ENCODE measurements at places on chromosomes 11 and 22.

DNA sequence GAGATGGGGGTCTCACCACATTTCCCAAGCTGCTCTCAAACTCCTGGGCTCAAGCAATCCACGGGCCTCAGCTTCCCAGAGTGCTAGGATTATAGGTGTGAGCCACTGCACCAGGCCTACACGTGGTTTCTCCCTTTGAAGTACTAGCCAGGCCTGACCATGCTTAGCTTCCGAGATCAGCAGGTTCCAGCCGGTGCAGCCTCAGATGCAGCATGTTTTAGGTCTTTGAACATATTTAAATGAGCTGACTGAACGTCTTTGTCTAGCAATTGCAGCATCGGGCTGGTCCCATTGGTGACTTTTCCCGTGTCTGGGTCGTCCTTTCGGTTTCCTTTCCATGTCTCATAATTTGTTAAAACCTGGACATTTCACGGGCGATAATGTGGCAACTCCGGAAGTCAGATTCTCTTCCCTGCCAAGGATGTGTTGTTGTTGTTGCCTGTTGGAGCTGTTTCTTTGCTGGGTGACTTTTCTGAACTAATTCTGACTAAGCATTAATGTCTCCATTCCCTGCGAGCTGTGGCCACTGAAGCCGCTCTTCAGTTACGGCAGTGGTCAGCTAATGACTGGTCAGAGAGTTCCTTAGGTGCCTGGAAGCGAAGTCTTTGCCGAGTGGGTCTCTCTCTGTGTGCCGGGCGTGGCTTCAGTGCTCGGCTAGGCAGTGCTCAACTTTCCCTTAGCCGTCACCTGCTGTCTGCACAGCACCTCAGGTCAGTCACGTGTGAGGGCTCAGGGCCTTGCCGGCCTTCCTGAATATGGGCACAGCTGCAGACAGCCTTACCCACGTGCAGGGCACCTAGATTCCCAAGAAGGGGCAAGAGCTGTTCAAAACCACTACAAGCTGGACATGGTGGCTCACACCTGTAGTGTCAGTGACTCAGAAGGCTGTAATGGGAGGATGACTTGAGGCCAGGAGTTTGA lies 3.8 kb upstream of the CYP2D6 start:
- DNase-seq: no peak

- no peak for DNase-seq
These were observed 62.4 kb upstream of the ALKBH3 start for GRCh38 chr11:43818220-43818619.

GRCh38 chr22:46667245-46667623 lies 47.0 kb downstream of the GRAMD4 start:
- no peak for DNase-seq

DNA sequence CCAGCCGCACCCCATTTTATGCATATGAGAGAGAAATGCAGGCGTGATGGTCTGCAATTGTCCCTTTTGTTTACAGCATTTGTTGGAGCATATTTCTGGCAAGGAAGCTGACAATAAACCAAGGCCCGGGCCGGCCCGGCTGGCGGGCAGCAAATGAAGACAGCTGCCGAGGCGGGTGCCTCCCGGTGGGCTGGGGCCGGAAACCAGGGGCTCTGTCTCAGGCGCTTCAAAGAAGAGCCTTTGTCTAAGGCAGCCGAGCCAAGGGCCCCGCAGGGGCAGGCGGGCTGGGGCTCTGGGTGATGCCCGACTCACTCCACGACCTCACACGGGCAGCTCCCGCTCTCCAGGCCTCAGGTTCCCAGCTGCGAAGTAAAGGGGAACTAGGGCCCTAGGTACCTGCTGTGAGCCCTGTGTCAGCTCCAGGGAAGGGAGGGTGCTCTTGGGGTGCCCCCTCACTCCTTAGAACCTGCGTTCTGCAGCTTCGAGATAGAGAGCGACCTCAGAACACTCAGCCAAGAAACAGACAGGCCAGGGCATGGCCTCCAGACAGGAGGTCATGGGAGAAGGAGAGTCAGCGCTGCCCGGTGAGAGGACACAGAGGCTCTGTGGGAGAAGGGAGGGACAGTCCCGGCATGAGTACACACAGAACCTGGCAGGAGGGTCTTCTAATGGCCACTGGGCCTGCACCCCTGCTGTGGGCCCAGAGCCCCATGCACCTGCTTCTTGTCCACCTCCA lies 2.4 kb downstream of the LINC01488 start:
- DNase-seq: peak; percentile 68

DNA sequence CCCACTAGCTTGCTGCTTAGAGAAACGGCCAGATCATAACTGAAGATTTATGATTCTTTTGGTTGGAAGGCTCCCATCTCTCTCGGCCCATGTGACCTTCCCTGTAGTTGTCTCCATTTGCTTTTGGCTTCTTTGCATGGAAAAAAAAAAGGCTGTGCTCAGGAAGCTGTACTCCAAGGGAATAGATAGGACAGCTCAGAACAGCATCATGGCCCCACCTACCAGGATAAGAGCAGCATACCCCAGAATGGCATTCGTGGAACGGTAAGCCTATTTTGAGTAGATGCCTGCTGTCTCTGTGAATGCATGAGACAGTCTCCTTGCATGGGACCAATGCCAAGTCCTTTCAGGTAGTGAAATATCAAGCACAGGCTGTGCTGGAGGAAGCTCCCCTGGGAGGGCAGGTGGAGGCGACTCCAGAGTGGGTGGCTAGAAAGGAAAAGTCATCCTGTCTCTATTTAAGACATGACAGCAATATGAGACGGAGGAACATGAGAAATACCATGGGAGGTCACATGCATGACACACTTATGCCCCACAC lies 94.1 kb upstream of the AMOTL1 start:
- DNase-seq: peak; percentile 52

DNA sequence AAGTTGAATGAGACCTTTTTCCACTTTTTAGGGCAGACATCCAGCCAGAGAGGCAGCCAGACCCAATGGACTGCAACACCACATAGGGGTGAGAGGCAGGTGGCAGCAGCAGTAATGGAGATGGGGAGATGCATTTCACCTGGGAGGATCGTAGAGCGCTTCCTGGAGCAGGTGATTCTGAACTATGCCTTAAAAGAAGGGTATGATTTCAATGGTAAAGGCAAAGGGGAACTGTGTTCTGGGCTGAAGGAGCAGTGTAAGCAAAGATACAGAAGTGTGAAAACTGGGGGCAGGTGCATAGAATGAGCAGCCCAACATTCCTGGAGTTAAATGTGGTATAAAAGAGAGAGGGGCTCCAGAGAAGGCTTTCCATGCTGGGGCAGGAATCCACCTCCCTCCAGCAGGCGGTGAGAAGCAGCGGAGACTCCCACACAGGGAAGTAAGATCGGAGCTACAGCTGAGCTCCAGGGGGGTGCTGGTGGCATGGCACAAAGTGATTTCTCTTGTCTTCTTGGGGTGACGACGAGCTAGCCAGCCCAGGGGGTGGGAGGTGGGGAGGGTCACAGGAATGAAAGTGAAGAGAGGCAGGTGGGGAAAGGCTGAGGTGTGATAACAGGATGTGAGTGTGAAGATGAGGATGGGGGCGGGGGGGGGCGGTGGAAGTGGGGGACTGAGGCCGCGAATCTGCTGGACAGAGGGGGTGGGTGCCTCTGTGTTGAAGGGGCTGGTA lies 4.3 kb upstream of the SERHL2 start:
- DNase-seq: no peak

- peak; percentile 48 for DNase-seq
These were observed 64.4 kb downstream of the INSC start for GRCh38 chr11:15179167-15179566.

- no peak for DNase-seq
These were observed 10.8 kb downstream of the PRR5L start for GRCh38 chr11:36306888-36307287.

DNA sequence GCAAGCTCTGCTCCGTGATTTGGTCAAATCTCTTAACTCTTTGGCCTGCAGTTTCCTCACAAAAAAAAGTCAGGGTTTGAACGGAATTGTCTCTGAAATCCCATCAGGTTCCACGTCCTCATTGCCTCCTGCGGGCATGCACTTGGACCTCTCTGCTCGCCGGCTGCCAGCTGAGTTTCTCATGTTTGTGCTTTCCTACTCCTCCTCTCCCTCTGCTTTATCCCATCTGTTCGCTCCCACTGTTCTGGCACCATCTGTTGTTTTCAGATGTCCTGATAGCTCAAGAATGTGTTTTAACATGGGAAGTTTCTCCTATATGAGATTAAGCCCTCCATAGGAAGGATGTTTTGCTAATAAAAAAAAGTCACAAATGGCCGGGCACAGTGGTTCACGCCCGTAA lies 49.4 kb upstream of the ARHGAP42 start:
- peak; percentile 39 for DNase-seq

GRCh38 chr11:130814440-130815096 lies 101.7 kb downstream of the SNX19 start:
- no peak for DNase-seq

GRCh38 chr11:57711414-57712255 lies at the start of gene MED19:
Gene MED19 (minus strand): TSS chr11:57712215. CDS start chr11:57712179, 36 bp downstream.
- no peak for DNase-seq

GRCh38 chr11:131288521-131289091 lies 81.8 kb upstream of the NTM start:
- no peak for DNase-seq

DNA sequence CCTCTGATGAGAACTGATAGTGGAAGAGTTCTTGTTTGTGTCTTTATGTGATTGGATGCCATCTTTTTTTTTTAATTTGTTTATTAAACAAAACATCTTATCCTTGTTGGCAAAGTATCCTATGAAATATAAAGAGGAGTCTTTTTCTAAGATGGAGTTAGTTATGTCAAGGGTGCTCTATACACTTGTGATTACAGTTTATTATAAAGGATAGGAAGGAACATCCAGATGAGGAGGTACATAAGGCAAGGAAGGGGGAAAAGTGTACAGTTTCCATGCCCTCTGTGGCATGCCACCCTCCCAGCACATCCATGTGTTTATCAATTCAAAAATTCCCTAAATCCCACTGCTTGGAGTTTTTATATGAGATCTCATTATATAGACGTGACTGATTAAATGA lies 7.4 kb upstream of the RBMXL2 start:
- DNase-seq: no peak

DNA sequence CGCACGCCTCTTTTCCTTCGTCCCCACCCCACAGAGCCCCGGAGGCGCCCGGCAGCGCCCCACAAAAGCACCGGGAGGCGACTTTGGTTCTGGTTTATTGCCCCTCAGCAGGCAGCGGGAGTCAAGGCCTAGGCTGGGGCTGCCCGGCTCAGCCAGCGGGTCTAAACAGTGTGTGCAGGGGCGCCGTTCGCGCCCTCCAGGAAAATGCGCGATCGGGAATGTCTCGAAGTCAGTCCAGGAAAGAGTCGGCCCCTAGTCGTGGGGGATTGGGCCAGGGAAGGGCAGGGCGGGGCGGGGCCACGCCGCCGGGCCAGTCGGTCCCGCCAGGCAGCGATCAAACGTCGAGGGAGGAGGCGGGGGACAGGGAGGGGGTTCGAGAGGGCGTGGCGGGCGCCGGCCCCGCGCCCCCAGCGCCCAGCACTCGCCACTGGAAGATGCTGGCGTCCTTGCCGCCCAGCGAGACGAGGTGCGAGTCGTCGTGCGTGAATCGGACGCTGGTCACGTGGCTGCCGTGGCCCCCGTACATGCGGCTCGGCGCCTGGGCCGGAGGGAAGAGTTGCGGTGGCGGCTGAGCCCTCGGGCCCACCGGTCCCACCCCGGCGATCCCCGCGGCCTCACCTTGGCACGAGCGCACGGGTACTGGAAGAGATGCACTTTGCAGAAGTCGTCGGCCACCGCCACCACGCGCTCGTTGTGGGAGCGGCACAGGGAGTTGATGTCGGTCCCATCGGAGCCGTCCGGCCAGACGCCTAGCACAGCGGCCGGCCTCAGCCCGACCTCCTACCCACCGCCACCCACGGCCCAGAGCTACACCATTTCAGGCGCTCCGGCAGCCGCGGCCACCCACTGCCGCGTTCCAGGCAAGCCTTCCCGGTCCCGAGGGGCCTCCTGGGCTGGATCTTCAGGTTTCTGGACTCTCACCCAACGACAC lies 741 bp upstream of the MTA2 start:
- DNase-seq: peak; percentile 89

GRCh38 chr11:120365512-120365911 lies 29.3 kb downstream of the ARHGEF12 start:
- no peak for DNase-seq

DNA sequence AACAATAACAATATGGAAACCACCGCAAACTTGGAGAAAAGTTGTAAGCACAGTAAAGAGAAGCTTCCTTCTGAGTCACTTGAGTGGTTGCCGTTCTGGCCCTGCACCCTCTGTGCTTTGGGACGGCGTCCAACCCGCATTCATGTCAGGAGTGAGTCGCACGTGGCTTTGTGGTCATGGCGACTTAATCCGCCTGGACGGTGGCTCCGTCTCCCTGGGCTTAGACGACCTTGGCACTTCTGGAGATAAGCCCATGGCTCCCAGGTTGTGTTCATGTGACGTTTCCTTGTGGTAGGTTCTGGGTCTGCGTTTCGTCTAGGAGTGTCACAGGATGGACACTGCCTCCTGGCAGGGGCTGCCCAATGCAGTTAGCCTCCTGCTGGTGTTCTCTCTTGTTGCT lies 40.5 kb downstream of the TPCN2 start:
- DNase-seq: peak; percentile 22

DNA sequence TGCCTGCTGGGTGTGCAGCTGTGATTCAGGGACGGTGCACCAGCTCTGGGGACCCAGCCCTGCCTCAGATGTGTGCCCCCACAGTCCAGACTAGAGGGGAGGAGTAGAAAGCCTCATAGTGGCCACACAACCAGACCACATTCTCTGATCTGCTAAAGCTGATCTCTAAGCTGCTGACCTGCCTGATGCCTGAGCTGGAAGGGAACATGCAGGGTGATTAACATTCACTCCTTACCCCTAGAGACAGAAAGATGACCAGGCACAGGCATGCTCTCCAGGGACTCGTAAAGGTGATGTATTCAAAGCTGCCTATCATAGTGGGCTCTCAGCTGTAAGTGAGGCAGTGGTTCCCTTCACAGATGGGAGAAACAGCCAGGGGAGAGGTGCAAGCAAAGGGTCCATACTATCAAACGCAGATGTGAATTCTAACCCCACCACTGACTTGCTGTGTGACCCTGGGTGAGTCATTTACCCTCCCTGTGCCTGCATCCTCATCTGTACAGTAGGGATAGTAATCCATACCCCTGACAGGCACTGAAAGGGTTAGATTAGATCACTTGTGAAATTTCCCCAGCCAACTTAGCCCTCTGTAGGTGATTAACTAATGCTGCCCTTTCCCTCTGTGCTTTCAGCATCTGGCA lies 29.0 kb upstream of the LRRC32 start:
- no peak for DNase-seq

GRCh38 chr11:105130189-105130813 lies 9.3 kb downstream of the CARD18 start:
- no peak for DNase-seq

DNA sequence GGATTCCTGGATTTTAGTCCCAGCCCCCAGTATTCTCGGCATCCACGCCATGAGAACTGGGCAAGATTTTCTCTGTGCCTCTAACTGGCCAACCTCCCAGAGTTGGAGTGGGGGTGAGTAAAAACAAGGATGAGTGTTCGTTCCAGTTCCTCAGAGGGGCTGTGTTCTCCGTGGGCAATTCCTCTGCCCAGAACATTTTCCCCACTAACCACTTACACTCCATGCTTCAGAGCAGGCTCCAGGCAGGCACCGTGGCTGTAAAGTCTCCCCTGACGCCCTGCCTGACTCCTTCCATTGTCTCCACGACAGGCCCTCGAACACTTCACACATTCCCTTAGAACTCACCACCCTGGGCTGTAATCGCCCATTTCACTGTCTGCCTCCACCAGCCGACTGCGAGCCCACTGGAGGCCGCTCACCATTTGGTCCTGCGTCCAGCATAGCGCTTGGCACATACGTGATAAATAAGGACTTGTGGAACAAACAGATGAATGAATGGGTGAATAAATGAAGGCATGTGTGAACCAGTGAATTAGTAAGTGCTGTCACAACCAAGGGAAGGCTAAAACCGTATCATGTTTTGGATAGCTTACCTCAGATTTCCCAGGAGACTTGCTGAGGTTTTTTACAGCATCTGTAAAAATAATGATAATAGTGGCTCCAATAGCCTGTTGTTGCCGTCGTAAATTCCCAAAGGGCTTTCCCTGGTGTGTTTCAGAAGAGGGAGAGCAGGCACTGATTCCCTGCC lies 6.1 kb downstream of the APLNR start:
- peak; percentile 48 for DNase-seq
